ENCODE measurements at places on chromosomes 3 and 15.

DNA sequence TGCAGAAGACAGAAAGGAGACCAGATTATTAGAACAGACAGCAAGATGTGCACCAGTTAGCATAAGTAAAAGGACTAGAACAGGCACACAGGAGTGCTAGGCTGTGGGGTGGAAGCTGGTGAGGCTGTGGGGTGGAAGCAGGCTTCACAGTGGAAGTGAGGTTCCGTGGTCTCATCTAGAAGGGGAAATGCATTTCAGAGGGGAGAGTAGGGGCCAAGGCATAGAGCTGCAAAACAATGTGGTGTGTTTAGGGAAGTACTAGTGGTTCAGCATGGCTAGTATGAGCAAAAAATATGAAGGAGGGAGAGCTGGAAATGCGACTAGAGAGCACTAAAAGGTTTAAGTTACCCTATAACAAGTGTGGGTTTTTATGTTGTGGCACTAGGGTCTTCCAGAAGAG is 6.5 kb downstream of the POPDC2 start:
- DNase-seq = no peak
- no peaks in the 10 kb centered on the region for H3K27me3 ChIP-seq
- H3K27ac ChIP-seq = no peak overlapping the region
- no peaks in the 10 kb centered on the region for H3K4me1 ChIP-seq
- no peak overlapping the region for H3K4me3 ChIP-seq

- no peaks in the 10 kb centered on the region for H3K4me1 ChIP-seq
- no peak for DNase-seq
- H3K4me3 ChIP-seq = no peak overlapping the region
- H3K27me3 ChIP-seq = no peaks in the 10 kb centered on the region
Observed at GRCh38 chr3:132180337-132180791, 136.8 kb upstream of the ACP3 start.

DNA sequence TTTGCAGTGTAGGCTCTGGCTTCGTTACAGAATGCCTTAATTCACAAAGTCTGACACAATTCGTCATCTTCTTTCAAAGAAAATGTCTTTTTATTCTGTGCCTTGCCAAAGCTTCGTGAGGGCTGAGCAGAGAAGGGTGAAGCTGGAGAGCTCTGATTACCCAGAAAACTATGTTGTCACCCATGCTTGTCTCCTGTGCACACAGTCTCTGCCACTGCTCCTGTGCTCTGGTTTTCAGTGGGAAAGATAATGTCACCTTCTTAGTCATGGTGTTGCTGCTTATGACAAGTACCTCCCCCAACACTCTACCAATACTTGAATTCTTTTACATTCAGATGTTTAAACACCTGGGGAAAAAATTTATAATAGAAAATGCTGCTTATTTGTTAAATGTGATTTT is 509.2 kb upstream of the GRM7 start:
- no peaks in the 10 kb centered on the region for H3K27me3 ChIP-seq
- H3K27ac ChIP-seq = no peak overlapping the region
- no peak overlapping the region for H3K4me3 ChIP-seq
- H3K36me3 ChIP-seq = no peaks in the 10 kb centered on the region
- H3K4me1 ChIP-seq = no peaks in the 10 kb centered on the region
- no peak for DNase-seq

DNA sequence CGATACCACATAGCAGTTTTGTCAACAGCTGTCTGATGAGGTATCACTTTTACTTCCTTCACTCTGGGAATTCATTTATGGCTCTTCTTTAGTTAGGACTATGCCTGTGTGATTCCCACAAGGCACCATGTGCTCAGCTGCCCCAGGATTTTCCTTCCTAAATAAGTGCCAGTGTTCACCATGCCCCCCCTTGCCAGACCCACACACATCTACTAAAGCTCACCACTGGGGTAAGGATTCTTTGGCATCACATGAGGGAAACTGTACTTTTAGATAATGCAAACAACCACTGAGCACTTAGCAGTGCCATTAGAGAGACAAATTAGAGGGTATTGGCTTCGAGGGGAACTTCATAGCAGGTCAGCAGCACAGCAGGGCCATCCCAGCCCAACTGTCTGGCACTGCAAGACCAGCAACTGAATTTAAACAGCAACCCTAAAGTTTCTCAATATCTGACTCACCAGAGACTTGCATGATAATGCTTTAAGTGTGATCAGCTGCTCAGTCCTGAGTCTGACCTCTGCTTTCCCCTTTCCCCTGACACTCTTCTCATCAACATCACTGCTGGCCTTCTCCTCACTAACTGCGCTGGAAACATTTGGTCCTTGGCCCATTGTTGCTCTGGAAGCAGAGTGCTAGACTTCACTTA is 114.3 kb downstream of the STAC start:
- peak overlapping the region; percentile 55 for H3K27ac ChIP-seq
- H3K4me3 ChIP-seq = no peak overlapping the region
- peaks cover 4% of the 10 kb centered on the region for H3K4me1 ChIP-seq
- H3K36me3 ChIP-seq = no peaks in the 10 kb centered on the region
